H7 (cell line): ENCODE measurements at places on chromosomes 13 and 19.

GRCh38 chr19:5987077-5987818 lies 9.3 kb upstream of the RANBP3 start:
- DNase-seq = peak; percentile 82

DNA sequence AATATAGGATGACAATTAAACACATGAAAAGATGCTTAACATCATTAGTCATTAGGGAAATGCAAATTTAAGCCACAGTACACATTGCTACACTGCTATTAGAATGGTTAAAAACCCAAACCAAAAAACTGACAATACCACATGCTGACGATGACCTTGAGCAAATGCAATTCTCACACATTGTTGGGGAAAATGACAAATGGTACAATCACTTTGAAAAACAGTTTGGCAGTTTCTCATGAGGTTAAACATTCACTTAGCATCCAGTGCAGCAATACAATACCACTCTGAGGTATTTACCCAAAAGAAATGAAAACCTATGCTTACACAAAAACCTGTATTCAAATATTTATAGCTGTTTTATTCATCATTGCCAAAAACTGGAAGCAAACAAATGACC lies 11.3 kb downstream of the FLT3 start:
- DNase-seq = no peak

GRCh38 chr13:24112791-24113190 lies 47.7 kb upstream of the SPATA13 start:
- no peak for DNase-seq

- no peak for DNase-seq
Observed at GRCh38 chr13:100540621-100541020, 48.0 kb downstream of the GGACT start.

DNA sequence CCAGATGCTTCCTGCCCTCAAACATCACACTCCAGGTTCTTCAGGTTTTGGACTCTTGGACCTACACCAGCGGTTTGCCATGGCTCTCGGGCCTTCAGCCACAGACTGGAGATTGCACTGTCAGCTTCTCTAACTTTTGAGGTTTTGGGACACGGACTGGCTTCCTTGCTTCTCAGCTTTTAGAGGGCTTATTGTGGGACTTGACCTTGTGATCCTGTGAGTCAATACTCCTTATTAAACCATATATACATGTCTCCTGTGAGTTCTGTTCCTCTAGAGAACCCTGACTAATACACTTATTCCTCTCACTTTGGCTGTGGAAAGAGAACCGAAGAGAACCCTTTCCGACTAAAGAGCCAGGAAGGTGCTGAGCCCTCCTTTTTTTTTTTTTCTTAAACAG lies 53.6 kb downstream of the LMO7 start:
- no peak for DNase-seq

DNA sequence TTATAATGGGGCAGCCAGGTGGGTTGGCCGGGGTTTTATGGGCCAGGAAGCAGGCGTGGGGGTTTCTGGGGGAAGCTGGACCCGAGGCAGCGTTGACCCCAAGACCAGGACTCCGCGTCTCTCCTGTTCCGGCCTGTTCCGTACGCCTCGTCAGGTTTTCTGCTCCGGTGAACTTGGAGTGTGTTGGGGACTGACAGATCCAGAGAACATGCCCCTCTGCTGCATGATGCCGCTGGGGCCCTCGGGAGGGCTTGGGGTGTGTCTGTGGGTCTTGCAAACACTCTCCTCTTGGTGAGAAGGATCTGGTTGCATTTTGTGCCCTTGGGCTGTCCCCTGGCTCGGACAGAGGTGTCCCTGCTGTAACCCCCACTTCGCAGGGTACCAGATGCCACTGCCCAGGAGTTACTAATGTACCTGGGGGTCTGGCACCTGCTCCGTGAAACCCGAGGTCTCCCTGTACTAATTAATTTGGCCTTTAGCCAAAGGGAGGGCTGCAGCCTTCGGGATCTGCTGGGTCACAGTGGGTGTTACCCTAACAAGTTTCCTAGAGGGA lies 15.6 kb downstream of the KDM4B start:
- peak; percentile 36 for DNase-seq

DNA sequence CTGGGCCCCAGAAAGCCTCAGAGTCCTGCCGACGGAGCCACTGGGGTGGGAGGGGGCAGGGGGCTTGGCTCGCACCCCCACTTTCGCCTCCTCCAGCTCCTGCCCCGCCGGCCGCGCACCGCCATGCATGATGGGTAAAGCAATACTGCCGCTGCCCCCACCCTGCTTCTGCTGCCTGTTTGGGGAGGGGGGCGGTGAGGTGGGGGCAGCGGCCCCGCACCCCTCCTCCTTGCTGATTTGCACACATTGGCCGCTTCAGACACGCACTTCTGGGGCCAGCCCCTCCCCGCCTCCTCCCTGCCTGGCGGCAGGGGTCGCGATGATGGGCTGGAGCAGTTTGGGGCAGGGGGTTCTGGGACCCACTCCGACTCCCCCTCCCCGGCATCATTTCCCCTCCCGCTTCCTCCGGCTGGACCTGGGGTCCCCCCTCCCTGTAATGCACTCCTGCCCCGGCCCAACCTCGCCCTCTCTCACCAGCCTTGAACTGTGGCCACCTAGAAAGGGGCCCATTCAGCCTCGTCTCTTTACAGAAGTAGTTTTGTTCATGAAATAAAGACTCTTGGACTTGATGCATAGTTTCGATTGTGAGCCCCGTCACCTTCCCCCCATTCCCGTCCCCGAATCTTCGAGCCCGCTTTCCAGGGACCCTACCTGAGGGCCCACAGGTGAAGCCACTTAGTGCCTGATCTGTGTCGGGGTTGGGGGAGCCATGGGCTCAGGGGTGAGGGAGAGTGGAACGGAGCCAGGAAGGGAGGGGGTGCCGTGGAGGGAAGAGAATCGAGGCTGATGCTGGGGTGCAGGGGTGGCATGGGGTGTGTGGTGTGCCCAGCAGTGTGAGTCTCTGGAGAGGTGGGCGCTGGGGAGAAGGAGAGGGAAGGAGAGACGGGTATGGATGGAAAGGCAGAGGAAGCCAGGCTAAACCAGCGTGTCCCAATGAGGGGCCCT lies 1.4 kb upstream of the HPN start:
- peak; percentile 68 for DNase-seq

DNA sequence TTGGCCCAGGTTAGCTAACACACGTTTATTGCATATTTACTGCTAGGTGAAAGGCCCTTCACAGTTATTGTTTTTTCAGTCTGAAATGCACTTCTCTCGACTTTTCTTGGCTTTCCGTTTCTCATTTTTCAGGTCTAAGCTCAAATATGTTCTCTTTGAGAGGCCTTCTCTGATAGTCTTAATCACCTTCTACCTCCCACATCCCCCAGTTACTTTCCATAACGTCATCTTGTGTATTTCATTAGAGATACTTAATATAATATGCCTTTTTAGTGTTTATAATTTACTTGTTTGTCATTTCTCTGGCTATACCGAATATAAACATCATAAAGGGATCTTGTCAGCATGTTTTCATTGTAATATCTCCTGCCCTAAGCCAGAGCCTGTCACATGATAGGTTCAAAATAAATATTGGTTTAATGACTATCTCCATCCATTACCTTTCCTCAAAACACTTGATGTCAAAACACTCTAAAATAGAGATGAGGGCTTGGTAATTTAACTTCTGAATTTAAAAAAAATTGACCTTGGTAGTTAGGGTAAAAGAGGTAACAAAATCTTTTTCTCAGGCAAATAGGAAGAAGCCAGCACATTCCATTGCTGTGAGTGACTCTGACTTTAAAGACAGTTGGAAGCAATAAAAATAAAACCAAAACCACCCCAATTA lies 168.6 kb upstream of the RFC3 start:
- no peak for DNase-seq

- peak; percentile 17 for DNase-seq
Observed at GRCh38 chr13:75258159-75258782, 223.7 kb downstream of the TBC1D4 start.

DNA sequence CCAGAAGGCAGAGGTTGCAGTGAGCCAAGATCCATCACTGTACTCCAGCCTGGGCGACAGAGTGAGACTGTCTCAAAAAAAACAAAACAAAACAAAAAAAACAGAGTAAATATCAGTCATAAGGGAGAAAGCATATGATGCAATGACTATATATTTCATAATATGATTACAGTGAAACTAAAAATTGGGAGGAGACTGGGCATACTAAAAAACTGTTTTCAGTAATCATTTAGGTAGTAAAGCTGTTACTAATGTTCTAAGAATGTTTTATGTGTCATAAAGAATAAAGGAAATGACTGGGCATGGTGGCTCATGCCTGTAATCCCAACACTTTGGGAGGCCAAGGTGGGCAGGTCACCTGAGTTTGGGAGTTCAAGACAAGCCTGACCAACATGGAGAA lies 15.9 kb downstream of the ZNF573 start:
- no peak for DNase-seq

DNA sequence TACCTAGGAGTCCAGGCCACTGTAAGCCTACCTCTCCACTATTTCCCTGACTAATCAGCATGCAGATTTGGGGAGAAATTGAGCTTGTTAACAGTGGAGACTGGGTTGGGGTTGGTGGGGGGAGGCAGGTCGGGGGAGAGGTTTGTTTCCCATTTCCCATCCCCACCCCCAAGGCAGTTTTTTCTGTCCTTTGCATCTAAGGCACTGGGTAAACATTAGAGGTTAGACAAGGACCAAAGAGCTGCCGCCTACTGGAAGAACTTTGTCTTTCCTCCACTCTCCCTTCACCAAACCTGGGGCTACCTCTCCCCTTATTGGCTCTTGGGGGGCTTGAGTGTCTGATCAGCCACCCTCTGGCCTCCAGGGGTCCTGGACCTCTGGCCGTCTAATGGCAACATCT lies 953 bp downstream of the KCNN4 start:
- DNase-seq = peak; percentile 39

- DNase-seq = no peak
Observed at GRCh38 chr13:97119943-97120342, 102.2 kb upstream of the MBNL2 start.
